ENCODE measurements at places on chromosomes 5 and 9.

DNA sequence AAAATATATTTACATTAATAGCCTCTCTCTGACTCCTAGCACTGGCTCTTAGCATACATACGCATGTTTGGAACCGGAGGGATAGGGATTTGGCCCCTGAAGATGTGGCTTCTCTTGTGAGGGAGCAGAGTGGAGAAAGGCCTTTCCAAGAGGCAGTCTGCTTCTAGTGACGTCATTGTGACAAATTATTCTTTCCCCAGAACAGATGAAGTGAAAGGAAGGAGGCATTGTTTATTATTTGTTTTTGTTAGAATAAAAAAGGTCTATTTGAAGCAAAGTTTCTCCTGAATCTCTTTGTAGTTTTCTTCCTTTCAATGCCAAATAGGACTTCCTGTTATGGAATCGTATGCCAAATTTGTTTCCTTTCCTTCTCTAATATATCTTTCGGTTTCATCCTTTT lies 361.6 kb downstream of the ICE1 start:
- DNase-seq, result no peak

GRCh38 chr9:135924628-135925338 lies 17.4 kb upstream of the CAMSAP1 start:
- DNase-seq, result peak; percentile 42

DNA sequence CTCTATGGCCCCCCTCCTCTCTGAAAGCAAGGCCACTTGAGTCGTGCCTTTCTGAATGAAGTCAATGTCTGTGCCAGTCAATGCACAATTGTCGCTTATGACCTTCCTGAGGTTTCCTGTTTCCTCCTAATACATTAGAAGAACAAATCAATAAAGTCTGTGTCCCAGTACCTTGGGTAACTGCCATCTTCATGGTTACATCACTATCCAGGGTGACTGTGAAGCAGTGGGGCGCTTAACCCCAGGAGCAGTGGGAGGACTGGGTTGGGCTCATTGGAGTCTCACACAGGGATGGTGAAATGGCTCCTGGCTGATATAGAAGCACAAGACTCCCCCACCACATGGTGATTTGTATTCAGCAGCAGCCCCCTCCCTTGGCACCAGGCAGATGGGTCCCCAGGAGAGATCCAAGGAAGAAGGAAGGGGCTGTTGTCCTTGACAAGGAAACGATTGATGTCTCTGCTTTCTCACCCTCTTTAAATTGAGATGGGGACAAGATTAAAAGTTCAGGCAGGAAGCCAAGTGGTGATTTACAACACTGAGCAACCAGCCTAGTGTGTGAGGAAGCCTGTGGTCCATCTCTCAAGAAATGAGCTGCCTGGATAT lies 261.9 kb upstream of the ZNF462 start:
- DNase-seq, result no peak

GRCh38 chr5:148452499-148453193 lies 68.9 kb downstream of the FBXO38 start:
- DNase-seq, result no peak

DNA sequence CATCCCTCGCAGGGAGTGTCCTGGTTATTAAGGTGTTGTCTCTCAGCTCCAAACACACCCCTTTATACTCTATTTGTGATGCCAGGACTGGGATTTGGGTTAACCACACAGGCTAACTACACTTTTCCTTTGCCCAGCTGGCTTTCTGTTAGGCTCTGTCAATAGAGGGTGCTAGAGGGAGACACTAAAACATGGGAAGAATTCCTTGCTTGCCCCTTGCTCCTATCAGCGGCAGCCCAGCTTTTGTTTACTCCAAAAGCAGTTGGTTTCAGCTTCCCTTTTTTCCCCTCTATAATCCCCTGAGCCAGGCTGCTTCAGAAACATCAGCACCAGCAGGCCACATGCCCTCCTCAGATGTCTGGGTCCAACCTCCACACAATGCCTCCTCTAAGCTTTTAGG lies 297.1 kb downstream of the KCTD16 start:
- no peak for DNase-seq

DNA sequence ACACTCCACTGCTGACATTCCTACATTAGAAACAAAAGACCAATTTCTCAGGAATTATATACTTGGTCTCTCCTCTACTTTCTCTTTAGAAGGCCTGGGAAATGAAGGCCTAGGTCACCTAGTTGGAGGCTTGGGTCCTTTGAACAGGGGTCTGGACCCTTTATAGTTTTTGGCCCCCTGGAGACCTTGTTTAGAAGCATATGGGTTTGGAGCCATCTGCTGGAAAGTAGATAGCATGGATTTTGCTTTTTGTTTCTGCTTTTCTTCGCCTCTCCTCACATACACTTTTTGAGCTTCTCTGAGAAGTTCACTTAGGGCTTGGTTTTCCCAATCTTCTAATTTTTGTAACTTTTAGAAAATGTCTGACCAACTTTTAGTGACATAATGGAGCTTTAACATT lies 67.1 kb upstream of the CDK20 start:
- no peak for DNase-seq

DNA sequence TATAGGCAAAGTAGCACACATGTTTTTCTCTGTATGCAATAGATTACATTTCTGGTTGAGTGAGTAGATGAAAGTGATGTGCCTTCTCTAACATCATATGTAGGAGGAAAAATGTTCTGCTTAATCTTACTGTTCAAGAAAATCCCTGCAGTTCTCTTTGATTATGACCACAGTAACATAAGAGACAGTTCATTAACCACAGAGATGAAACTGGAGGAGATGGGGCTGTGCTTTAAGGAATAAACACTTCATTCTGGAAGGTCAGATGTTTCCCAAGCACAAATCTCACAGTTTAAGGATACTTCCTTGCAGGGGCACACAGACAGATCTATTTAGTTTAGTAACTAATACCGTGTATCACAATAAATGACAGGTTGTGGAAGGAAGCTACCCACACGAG lies 150.2 kb downstream of the SEMA5A start:
- DNase-seq, result no peak

DNA sequence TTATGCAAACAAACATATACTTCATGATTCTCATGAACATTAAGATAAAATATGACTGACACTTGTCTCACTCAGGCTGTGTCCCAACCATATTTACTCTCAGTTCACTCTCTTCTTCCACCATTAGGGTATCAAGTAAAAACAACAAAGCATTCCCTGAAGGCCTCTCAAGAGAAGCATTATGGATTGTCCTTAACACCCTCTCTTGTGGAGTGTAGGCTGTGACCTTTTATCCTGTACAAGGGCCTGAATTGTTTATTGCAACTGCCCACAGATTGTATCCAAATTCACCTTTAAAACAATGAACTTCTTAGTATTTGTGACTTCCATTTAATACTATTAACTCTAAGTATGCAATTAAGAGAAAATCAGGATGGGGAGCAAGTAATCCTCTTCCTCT lies 78.1 kb downstream of the RICTOR start:
- no peak for DNase-seq

DNA sequence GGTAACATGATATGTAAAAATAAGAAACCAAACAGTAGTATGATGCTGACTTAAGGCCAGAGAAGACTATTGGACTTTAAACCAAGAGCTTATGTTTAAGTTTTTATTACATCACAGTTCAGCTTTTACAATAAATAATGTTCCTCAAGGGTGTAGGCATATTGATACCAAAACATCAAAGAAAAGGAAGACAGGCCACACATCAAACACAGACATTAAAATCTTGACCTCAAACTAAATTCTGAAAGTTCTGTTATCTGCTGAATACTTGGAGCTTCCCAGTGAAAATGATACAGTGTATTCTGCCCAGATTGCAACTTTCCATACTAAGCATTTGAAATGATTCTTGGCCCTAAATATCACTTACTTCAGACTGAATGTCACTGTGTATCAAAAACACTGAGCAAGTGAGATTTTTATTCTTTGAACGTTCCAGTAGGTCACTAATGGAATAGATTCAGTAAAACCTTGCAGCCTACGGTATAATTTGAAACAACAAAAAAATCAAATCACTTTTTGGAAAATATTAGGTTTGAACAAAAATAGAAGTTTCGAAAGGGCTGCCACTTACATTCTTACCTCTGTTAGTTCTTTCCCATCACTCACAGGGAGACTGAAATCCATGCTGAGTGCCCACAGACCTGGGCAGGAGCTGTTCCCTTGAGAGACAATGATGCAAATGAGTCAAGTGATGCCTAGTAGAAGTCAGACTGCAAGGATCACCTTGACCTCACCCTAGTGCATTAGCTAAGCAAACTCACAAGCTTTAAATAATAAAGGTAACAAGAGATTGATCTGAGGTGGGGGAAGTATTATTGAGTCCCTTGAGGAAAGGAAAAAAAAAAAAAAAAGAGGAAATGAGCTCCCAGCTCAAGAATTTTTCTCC lies 2.5 kb downstream of the LPAR1 start:
- no peak for DNase-seq

DNA sequence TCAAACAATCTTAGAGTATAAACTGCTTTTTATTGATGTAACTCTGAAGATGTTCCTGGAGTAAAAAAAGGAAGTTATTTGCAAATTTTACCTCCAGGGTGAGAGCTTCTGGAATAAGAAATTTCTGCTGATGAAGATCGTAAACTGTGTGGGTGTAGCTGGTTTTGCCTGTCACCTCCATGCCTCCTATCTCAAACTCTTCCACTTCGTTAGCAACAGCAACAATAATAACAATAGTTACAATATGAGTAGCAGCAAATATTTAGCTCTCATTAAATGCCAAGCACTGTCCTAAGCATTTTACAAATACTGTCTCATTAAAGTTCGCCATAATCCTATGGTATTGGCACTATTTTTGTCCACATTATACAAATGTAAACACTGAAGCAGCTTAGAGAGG lies 57.9 kb downstream of the GCNT1 start:
- no peak for DNase-seq

GRCh38 chr9:2288309-2288708 lies 273.2 kb downstream of the SMARCA2 start:
- no peak for DNase-seq

- DNase-seq, result no peak
These were observed 141.2 kb upstream of the FOXD4L5 start for GRCh38 chr9:65426231-65426630.

DNA sequence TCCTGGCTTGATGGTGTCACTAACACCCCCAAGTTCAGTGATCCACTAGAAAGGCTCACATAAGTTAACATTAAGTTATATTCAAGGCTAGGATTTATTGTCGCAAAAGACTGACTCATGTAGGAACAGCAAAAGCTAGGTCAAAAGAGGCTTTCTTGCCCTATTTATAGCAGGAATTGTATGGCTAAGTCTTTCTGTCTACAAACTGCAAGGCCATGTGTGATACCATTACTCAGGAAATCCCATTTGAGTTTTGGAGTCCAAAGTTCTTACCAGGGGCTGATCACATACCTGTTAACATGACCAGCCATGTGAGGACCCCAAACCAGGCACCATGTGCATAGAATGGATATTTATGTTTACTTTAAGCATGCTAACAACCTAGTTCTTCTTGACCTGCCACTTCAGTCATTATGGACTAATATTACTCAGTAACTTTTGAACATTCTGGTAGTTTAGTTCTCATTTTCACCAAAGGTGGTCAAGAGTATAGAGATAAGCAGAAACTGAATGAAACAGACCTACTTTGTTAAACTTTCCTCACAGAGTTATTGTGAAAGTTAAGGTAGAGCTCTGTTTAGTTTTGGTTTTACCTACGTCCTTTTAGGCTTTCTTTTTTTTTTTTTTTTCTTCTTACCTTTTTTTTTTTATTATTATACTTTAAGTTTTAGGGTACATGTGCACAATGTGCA lies 281.1 kb downstream of the FER start:
- no peak for DNase-seq

DNA sequence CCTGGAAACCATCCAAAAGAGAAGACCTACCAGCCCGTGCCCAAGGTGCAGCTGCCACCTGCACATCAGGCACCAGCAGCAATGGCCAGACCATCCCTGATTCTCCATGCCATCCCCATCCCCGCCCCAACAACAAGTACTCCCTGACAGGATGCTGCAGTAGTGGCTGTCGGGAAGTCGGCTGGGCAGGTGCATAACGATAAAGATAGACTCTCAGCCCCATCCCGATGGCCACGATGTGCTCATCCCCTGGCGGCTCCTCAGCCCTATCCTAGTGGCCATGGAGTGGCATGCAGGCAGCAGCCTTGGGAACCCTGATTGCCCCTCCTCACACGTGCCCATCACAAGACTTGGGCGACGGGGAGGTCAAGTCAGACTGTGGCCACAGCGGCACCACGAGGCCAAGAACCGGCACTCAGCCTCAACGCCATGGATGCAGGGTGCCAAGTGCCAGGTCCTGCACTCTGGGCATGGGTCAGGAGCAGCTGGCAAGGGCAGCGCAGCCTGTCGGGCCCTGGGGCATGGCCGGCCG lies 368.8 kb upstream of the SPATA31A5 start:
- no peak for DNase-seq

DNA sequence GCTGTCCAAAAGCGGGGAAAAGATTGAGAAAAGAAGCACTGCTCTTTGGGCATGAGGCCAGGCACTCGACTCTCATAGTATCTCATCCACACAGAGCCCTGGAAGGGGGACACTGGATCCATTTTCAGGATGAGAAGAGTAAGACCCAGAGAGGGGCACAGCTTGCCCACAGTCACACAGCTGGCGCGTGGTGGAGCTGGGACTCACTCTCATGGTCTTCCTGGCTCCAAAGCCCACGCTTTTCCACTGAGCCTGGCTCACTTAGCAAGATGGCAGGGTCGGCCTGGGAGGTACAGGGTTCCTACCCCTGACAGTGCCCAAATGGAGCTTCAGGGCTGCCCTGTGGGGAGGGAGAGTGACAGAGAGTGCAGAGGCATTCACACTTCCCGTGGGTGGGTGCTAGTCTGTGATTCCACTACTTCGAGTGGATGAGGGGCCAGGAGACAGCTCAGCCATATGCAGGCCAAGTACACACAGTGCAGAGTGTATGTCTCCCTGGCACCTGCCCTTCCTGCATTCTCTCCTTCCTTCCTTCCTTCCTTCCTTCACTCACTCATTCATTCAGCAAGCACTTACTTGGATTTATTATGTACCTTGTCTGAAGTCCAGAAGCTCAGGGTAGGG lies 18.3 kb upstream of the IGFBPL1 start:
- no peak for DNase-seq

DNA sequence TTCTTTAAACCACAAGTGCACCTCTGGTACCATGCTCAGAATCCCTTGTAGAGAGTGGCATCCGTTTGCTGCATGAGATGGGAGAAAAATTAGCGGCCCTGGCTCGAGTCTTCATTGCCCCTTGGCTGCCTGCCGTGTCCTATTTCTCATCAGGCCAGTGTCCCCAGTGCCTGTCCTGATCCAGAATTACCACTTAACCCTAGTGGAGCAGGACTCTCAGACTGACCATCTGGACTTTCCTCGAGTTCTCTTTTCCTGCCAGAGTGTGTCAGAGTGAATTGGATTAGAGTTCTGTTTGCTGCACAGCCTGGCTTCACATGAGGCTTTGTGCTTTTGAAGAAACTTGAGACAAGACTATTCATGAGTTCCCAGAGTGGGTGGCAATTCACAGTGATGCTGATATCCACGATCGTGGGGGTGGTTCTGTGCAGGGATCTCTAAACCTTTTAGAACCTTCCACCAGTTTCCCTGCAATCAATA lies 92.6 kb downstream of the C9orf152 start:
- no peak for DNase-seq

GRCh38 chr9:99563364-99563763 lies 258.3 kb upstream of the NR4A3 start:
- no peak for DNase-seq
